Stimulated activated CD4-positive, alpha-beta T cell treated with anti-CD3 and anti-CD28 coated beads, Interleukin-1b, Interleukin-23, amount 100 ng/mL, for 4 hours (primary cell): ENCODE measurements at places on chromosomes 1 and 21.
A peak's percentile ranks its signal among the peaks of the same experiment; 100 is the strongest.

DNA sequence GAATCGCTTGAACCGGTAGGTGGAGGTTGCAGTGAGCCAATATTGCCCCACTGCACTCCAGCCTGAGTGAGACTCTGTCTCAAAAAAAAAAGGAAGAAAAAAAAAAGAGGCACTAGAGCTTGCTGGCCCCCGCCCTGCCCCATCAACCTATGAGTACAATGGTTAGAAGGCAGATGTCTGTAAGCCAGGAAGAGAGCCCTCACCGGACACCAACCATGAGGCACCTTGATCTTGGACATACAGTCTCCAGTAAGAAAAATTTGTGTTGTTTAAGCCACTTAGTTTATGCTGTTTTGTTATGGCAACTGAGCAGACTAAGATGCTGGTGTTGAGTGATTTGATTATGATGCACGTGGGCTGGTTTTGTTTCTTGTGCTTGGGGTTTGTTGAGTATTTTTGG is 34.2 kb downstream of the DIP2A start:
- DNase-seq: no peak

- DNase-seq: peak; percentile 69
Observed at GRCh38 chr21:42309753-42310213, 5.4 kb downstream of the TFF3 start.

DNA sequence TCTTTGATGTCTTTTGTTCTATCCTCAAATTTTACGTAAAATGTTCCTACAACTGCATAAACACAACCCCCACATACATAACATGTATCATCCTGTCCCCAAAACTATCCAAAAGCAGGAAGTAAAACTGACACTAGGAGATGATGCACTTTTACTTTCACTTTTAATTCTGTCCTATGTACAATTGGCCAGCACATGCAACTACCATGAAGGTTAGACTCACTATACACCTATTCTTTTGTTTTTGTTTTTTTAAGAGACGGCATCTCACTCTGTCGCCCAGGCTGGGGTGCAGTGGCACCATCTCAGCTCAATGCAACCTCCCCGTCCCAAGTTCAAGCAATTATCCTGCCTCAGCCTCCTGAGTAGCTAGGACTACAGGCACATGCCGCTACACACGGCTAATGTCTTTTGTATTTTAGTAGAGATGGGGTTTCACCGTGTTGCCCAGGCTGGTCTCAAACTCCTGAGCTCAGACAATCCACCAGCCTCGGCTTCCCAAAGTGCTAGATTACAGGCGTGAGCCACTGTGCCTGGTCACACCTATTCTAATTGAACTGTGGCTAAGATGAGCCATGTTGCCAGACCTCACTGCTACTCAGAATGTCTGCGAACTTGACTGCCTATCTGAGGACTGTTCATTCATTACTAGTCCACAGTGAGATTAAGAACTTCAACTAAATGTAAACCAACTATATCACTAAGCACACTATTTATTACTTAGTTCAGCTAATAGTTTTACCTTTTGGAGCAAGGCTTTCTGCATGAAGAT is 48.0 kb downstream of the TOR3A start:
- DNase-seq: peak; percentile 12

DNA sequence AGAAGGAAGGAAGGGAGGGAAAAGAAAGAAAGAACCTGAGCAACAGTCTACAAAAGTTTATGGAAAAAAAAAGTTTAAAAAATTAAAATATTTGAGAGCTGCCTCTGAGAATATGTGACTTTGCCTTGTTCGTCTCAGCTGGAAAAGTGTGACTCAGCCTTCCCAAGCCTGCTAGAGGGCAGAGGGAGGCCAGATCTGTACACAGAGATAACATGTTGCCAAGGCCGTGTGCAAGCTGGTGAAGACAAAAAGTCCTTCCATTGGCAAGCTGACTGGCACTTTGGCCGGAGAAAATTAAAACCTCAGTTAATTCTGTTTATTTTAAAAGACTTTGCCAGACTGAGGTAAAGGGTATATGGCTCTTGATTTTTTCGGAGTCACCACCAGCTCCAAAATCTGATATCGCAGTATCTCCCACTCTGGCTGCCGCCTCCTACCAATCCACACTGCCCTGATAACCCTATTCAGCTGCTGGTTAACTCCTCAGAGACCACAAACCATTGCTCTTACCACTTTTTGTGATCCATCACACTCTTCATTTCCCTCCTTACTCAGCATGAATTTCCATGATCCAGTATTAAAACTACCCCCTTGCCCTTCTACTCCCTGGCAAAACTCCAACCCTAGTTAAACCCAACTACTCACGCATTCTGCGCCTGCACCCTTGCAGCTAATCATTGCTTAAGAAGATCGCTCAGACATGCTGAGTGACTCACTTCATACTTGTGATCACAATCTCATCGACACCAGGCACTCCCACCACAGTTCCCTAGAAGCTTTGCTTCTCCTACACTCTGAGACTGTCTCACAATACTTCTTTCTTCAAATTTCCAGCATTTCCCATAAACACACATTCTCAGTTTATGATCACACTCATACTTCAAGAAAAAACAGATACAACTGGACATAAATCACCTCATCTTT is 5.7 kb upstream of the PPP1R15B start:
- no peak for DNase-seq

DNA sequence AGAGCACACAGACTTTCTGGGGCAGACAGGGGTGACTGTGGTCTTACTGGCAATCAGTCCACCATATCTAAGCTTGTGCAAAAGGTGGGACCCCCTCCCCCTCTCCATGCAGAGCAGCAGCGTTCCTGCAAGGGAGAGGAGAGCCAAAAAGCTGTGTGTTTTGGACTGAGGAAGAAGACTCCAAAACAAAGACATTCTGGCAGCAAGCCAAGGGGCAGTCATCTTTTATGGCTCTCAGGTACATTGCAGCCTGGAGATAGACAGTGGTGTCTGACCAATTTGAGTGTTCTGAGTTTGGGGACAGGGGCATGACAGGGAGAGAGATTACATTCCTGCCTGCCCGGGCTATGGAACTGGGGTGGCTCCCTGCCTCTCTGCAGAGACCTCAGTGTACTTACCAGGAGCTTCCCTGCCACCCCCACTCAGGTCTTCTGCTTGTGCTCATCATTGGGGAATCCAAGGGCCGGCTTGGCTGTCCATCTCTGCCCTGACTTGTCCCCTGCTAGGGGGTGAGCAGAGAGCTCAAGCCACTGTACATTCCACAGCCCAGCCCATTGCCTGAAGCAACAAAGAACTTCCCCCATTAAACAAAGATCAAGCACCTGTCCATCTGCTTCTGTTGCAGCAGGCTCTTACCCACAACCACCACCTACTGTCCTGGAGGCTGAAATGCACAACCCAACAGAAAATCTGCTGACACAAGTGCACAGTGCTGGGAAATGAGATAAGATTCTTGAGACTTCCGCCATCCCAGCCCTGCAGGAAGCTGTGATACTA is 131.1 kb downstream of the EVI5 start:
- no peak for DNase-seq

- DNase-seq: no peak
Observed at GRCh38 chr1:29991025-29991424, 732.4 kb downstream of the MATN1 start.

DNA sequence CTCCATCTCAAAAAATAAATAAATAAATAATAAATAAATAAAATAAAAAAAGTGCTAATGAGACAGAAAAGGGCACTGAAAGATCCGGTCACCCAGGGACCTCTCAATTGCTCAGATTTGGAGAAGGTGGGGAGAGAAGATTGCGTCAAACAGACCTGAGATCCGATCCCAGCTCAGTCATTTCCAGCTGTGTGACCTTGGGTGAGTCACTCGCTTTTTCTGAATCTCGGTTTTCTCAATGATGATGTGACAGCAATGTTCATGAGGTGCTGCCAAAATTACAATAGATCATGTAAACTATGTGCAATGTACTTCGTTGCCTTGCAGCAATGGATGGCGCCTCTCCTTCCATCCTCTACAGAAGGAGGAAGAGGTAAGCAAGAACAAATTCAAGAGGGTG is 11.1 kb upstream of the MEF2D start:
- DNase-seq: no peak

GRCh38 chr1:232174306-232174705 is 455.6 kb downstream of the SIPA1L2 start:
- DNase-seq: no peak

DNA sequence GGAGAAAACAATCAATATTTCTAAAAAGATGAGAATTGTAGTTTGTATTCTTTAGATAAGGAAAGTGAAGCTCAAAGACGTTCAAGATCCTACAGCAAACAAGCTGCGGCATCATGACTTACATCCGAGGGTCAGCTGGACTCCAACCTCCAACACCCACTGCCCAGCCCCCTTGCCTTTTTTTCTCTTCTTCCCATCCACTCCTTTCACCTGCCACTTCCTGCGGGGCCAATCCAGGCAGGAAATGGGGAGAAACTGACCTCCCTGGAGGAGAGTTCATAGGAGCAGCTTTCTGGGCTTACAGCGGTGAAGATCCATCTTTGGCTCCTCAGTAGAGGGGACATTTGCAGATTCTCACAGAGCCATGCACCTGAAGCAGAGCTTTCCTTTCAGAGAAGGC is 361.5 kb downstream of the PTPRU start:
- DNase-seq: no peak

DNA sequence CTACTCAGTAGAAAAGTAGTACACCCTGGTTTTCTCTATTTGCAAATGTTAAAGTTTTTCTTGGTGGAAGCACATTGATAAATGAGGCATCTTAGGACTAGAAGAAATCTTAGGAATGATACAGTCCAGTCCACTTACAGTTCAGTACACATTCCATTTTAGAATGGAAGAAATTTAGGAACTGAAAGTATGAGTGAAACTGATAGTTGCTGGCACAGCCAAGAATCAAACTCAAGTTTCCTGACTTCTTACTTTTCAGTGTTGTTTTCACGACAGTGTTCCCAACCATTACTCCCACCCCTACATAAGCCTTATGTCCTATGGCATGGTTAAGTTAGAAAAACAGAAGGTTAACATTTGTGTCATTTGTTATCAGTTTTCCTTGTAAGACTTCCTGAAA is 258.5 kb downstream of the BACH1 start:
- DNase-seq: no peak

- DNase-seq: no peak
Observed at GRCh38 chr1:230861489-230861888, 6.8 kb downstream of the C1orf198 start.
